ENCODE measurements at places on chromosomes 6 and 20.

DNA sequence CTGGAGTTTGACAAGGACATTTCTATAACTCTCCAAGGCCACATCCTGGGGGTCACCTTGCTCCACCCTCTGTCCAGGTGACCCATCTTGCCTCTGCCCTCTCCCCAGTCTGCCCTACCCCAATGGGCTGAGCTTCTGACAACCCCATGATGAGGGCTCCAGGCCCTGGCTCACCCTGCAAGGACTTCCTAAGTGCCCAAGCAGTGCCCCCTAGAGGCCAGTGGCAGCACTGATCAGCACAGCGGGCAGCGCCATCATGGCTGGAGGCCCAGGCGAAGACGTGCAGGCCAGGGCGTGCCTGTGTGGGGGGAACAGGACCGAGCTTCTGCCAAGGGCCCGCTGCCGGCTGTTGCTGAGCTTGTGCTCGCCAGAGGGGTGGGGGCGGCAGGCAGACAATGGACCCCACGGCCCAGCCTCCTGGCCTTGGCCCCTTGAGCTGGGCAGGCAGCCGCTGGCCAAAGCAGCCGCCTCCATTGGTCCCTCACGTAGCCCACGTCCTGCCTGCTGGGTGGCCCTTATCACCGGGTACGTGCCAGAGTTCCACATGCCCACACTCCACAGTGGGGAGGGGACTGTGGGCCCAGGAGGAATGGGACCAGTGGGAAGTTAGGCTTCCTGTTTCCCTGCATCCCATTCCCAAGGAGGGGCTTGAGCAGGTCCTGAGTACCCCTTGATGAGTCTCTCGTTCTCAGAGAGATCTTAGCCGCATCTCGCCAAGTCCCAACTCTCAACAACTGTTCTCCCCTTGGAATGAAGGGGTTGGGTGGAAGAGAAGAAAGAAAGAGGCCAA, 64.3 kb downstream of the MRPL14 start:
- DNase-seq = no peak
- H3K36me3 ChIP-seq = no peaks in the 10 kb centered on the region
- no peaks in the 10 kb centered on the region for H3K4me1 ChIP-seq
- H3K27me3 ChIP-seq = no peaks in the 10 kb centered on the region

GRCh38 chr6:156816505-156816904, 39.3 kb downstream of the ARID1B start:
- H3K36me3 ChIP-seq = no peaks in the 10 kb centered on the region
- peaks cover 27% of the 10 kb centered on the region for H3K4me1 ChIP-seq
- no peaks in the 10 kb centered on the region for H3K27me3 ChIP-seq
- H3K27ac ChIP-seq = no peak overlapping the region

GRCh38 chr6:67102743-67103142, 1395.7 kb upstream of the EYS start:
- no peak overlapping the region for H3K27ac ChIP-seq
- no peaks in the 10 kb centered on the region for H3K36me3 ChIP-seq
- no peaks in the 10 kb centered on the region for H3K4me1 ChIP-seq
- no peak for DNase-seq
- H3K27me3 ChIP-seq = no peaks in the 10 kb centered on the region
- no peak overlapping the region for H3K4me3 ChIP-seq

DNA sequence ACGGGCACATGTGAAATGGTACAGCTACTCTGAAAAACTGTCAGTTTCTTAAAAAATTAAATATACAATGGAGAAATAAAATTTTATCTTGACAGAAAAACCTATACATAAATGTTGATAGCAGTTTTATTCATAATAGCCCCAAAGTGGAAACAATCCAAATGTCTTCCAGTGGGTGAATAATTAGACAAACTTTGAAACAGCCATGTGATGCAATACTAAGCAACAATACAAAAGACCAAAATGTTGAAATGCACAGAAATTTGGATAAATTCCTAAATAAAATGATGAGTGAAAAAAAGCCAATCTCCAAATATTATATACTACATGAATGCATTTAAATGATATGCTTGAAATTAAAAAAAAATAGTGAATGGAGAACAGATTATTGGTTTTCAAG, 523.1 kb downstream of the HTR1B start:
- H3K27ac ChIP-seq = no peak overlapping the region
- no peak overlapping the region for H3K4me3 ChIP-seq

Measured in naive thymus-derived CD4-positive, alpha-beta T cell (primary cell).